Activated CD8-positive, alpha-beta memory T cell treated with anti-CD3 and anti-CD28 coated beads, Interleukin-2, amount 10 ng/mL, durations not matched to agents 7 days and 5 days (primary cell): ENCODE measurements at places on chromosomes 11 and 22. TPM values are rescaled to one million over a fixed set of nuclear protein-coding genes. Genes with fewer than 3 reads are reported as not detected.

DNA sequence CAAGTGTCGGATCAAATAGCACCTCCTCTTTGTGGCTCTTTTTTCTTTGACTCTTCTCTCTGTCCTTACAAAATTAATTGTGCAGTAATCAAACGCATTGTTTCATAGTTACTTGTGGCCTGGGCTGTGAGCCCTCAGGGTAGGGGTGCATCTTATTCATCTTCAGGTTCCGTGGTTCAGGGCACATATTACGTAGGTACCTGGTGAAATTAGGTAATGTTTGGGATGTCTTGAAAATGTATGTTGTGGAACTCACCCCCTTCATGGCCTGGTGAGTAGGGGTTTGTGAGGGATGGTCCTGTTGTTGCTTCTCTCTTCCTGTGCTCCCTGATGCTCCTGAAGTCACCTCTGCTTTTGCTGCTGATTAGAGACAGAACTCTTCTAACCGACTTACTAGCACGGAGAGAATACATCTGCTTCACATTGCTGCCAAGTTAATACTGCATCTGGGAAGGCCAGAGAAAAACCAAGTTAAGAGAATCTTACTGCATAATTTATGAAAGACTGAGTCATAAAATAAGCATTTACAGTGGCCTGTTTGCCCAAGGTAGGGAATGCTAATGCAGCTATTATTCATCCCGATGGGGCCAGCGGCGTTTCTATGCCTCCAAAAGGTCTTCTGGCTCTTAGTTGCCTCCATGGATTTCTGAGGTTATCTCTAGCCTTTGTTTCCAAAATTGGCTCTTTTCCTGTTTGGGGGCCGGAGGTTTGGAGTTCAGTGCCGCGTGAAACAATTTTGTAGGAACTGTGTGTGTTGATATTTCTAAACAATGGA is 66.9 kb downstream of the TBC1D22A start:
- H3K27me3 ChIP-seq, result no peaks in the 10 kb centered on the region
- H3K36me3 ChIP-seq, result peaks cover 32% of the 10 kb centered on the region
- no peaks in the 10 kb centered on the region for H3K4me1 ChIP-seq
- no peak overlapping the region for H3K27ac ChIP-seq

- no peak overlapping the region for H3K27ac ChIP-seq
- H3K27me3 ChIP-seq, result peaks cover 19% of the 10 kb centered on the region
- H3K4me1 ChIP-seq, result no peaks in the 10 kb centered on the region
- no peak for DNase-seq
- no peaks in the 10 kb centered on the region for H3K36me3 ChIP-seq
- no peak overlapping the region for H3K4me3 ChIP-seq
Measured at GRCh38 chr11:115300660-115301428, 203.4 kb downstream of the CADM1 start.

DNA sequence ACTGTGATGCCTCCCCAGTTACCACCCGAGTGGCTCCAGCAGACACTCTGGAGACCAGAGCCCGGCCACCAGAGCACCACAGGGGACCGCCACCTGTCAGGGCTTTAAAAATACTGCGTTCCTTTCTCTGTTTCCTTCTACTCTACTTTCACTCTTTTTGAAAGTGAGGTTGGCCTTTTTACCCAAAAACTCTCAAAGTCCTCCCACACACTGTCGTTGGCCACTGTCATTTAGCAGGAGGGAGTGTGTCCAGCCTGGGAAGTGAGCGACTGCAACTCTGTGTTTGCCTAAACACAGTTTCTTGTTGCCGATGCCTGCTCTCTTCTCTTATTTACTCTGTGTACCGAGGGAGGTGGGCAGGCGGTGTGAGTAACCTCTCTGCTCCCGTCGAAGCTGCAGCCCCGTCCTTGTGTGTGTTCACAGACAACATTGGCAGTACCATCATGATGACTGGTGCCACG is 90.8 kb upstream of the CLDN5 start:
- peaks cover 29% of the 10 kb centered on the region for H3K4me1 ChIP-seq
- H3K27me3 ChIP-seq, result peaks cover 25% of the 10 kb centered on the region
- no peak overlapping the region for H3K4me3 ChIP-seq
- H3K36me3 ChIP-seq, result no peaks in the 10 kb centered on the region
- H3K27ac ChIP-seq, result no peak overlapping the region

- H3K4me3 ChIP-seq, result no peak overlapping the region
- H3K4me1 ChIP-seq, result peaks cover 5% of the 10 kb centered on the region
- H3K27me3 ChIP-seq, result peaks cover 58% of the 10 kb centered on the region
- H3K27ac ChIP-seq, result no peak overlapping the region
- H3K36me3 ChIP-seq, result no peaks in the 10 kb centered on the region
Measured at GRCh38 chr22:22352371-22352999, 107.9 kb downstream of the VPREB1 start.

FGF4 gene
- not detected for total RNA-seq

DNA sequence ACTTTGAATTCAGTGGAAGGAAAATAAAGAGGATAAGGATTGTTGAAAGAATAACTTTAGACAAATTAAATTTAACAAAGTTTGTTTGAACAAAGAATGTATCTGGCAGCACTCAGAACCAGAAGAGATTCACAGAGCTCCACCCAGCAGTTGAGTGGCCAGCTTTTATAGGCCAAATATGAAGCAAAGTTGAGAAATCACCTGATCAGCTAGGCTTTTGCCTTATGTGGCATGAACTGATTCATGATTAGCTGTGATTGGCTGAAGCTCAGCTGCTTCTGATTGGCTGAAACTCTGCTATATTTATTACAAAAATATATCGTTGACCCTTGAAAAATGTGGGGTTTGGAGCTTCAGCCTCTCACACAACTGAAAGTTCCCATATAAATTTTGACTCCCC is 62.6 kb downstream of the PIWIL4 start:
- no peak overlapping the region for H3K27ac ChIP-seq
- H3K27me3 ChIP-seq, result peaks cover 9% of the 10 kb centered on the region
- H3K4me1 ChIP-seq, result no peaks in the 10 kb centered on the region
- no peak for DNase-seq
- H3K36me3 ChIP-seq, result peaks cover 5% of the 10 kb centered on the region

- H3K4me3 ChIP-seq, result no peak overlapping the region
- H3K27me3 ChIP-seq, result no peaks in the 10 kb centered on the region
- no peak overlapping the region for H3K27ac ChIP-seq
- peaks cover 6% of the 10 kb centered on the region for H3K4me1 ChIP-seq
Measured at GRCh38 chr22:44811141-44811540, 58.8 kb downstream of the ARHGAP8 start.

FOLR1 gene
- not detected for total RNA-seq
